ENCODE measurements at places on chromosomes 4 and X.

GRCh38 chr4:2816401-2816954, 23.6 kb downstream of the SH3BP2 start:
- no peak for DNase-seq

- no peak for DNase-seq
Observed at GRCh38 chr4:95238554-95238953, 310.2 kb downstream of the UNC5C start.

GRCh38 chr4:39888541-39888940, 89.2 kb downstream of the PDS5A start:
- no peak for DNase-seq

- no peak for DNase-seq
Observed at GRCh38 chr4:133621628-133622027, 472.5 kb downstream of the PCDH10 start.

GRCh38 chrX:120260369-120260768, 9.8 kb downstream of the ZBTB33 start:
- no peak for DNase-seq

- no peak for DNase-seq
Observed at GRCh38 chr4:134388351-134388750, 186.8 kb upstream of the PABPC4L start.

GRCh38 chr4:108276690-108277089, 108.0 kb upstream of the LEF1 start:
- DNase-seq, result no peak

DNA sequence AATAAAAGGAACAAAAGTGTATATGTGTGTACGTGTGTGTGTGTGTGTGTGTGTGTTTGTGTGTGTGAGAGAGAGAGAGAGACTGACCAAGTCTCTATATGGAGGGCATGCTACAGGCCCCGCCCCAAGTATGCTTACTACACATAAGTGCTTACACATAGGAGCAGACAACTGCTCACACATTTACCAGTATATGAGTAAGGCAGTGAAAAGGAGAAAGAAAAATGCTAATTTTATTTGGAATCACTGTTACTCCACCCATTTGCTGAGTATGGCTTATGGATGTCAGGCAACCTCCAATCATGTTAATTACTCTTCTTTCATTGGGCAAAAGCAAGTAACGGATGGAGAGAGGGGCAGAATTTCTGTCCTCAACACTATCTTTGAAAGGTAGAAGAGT, 107.6 kb upstream of the STK26 start:
- no peak for DNase-seq

DNA sequence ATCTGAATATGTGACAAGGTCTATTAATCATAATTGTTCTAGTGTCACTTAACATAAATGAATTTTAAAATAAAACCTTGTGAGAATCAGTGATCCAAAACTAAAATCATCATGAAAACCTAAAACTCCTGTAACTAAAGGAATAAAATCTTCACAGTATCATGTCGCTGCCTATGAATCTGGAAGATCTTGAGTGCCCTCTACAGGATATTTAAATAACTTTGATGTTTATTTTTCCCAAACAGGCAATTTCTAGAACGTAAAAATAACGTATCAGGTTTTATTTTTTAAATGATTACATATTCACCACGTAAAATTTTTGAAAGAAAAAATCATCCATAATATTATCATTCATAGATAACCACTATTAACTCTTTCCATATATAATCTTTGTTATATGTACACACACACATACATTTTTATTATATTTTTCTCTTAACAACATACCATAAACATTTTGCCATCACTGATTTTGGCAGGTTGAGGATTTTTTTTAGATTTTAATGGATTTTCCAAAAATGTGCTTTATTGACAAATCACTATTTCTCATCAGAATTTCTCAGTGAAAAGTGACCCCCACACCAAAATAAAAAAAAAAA, 79.6 kb downstream of the COMMD8 start:
- DNase-seq, result no peak

GRCh38 chr4:17753646-17754045, 27.8 kb downstream of the FAM184B start:
- DNase-seq, result no peak

DNA sequence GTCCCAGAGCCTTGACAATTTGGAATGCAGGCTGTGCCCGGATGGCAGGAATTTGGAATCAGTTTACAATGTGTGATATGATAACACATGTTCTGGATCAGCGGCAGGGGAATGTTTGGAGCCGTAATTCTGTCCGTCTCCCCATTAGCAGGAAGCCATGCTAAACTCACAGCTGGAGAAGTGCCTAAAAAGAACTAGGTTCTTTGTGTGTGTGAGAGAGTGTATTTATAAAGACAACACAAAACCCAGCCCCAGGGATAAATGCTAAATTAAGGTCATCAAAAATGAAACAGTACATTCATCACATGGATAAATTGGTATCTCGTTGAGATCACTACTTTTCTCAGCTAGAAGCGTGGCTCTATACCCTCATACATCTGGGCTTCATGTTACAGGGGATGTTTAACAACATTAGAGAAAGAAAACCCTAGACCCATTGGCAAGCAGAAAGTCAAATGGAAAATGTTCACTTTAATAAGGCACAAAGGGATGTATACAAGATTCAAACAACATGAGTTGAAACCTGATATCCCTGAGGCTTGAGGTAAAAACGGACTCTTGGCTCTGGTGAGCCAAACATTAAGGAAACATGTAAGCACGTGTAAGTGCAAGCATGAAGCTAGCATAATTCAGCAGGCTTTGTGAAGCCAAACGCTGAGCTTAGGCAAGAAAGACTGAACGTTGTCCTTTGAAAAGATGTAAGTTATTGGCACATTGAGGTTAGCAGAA, 18.0 kb upstream of the TMEM131L start:
- DNase-seq, result no peak

GRCh38 chrX:38220415-38221390, at the start of gene SRPX:
Gene SRPX, minus strand, starts transcription at chrX:38220871. Its CDS starts 79 bp downstream, at chrX:38220792.
- DNase-seq, result no peak

- no peak for DNase-seq
Observed at GRCh38 chr4:84238247-84239090, 260.6 kb downstream of the NKX6-1 start.

DNA sequence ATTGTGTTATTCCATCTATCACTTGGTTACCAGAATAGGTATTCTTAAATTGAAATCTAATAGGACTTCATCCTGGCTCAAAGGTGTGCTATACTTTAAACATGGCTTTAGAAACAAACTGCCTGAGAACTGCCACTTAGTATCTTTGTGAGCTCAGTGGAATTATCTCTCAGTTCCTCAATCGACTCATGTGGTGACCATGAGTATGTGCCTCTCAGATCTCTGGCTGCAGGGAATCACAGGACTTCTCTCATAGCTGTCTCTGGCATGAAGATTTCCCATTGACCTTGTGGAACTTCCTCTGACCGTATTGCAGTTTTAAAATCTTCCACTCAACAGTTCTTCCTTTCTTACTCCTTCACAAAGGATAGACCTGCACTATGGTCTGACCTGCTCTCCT, 681.9 kb upstream of the BOD1L1 start:
- no peak for DNase-seq

DNA sequence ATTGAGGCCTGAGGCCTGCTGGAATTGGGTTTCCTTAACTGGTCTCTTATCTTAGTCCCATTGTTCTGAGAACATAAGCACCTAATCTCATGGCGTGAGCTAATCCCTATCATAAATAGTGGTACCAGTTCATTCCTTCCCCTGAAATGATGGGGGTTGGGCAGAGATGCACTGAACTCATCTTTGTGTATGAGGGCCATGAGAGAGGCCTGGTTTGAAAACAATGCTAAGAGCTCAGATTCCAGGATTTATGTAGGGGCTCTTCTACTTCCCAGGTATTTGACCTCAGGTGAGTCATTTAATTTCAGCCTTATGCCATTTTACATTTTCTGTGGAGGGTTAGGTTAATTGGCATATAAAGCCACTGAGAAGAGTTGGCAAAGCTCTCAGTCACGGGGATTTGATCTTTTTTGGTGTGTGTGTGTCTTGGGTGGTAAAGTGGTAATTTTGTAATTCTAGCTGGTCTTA, 4.4 kb downstream of the RBM3 start:
- DNase-seq, result no peak

- DNase-seq, result no peak
Observed at GRCh38 chrX:42443267-42443666, 334.7 kb downstream of the PPP1R2C start.

- peak; percentile 6 for DNase-seq
Observed at GRCh38 chrX:54808109-54808604, 612 bp downstream of the MAGED2 start.

DNA sequence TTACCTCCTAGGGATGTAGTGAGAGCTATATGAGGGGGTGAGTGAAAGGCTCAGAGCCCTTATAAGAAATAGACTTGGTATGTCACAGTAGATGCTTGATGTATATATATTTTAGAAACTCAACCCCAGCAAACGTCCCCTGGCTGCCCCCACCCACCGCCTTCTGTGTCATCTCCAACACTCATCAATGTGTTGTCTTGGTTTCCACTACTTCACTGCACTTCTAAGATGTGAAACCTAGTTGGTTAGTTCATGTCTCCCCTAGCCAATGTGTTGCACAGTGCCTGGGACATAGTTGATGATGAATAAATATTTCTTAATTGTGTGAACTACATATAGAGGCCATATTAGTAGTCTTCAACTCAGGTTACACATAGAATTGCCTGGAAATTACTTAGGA, 4.4 kb downstream of the FGFBP2 start:
- no peak for DNase-seq

DNA sequence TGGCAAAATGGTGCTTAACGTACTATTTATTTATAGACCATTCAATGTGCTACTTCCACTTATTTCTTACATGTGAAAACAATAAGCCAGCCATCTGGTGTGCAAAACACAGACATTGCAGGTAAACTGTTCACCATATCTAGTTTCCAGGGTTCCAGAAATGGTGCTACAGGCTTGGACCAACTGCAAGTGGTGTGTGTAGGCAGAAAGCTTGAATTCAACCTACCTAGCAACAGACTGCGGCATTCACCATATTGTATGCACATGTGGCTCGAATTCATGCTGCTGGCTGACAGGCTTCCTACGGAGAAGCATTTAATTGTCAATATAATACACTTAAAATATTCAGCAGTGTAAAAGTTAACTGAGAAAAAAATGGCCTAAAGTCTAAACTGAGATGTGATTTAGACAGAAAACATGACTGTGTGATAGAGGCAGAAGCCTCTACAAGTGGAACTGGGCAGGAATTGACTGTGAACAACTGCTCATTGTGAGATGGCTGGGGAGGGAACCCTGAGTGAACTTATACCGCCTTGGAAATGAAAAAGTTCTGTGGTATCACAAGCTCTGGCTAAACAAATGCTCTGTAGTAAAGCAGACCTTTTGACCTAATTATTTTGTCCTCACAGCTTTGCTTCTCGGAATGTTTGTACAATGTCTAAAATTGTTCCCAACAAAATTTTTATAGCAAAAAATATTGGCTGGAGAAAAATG, 434.7 kb downstream of the GRIA2 start:
- DNase-seq, result no peak

GRCh38 chrX:151019856-151020255, 36.7 kb downstream of the HMGB3 start:
- no peak for DNase-seq

GRCh38 chr4:167233685-167234315, 494 bp downstream of the SPOCK3 start:
- DNase-seq, result no peak

GRCh38 chr4:22911285-22911684, 218.5 kb downstream of the GBA3 start:
- no peak for DNase-seq

DNA sequence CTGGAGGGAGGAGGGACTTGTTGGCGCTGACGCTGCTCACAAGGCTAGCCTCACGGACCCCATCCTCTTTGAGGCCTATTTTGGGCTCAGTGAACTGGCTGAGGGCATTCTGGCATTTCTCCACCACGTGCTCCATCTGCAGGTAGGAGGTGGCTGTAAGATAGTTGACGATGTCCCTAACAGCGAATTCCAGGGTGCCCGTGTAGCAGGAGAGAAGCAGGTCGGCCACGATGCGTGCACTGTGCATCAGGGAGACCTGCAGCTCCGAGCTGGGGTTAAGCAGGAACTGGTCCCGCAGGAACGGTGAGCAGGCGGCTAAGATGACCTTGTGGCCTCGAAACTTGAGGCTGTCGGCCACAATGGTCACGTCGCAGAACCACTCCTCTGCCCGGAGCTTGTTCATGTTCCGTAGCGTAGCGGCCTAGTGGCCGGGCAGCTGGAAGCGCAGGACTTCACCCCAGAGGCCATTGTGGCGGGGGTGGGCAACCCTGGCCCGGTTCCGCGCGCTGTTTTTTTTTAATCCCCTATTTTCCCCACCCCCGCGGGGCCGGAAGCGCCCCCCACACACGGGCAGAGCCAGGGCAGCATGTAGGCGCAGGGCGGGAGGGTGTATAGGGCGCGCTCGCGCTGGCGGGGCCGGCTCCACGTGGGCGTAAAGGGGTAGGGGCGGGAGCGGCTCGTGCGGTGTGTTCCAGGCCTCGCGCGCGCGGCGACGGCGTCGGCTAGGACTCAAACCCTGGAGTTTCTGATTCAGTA, 73.2 kb downstream of the UBE2K start:
- DNase-seq, result no peak

GRCh38 chr4:41728573-41728913, 20.0 kb downstream of the PHOX2B start:
- no peak for DNase-seq
